Stimulated activated CD8-positive, alpha-beta memory T cell treated with anti-CD3 and anti-CD28 coated beads, Interleukin-4, amount 100 ng/mL, for 1 hour (primary cell): ENCODE measurements at places on chromosomes 12 and 14.
A peak's percentile ranks its signal among the peaks of the same experiment; 100 is the strongest.

DNA sequence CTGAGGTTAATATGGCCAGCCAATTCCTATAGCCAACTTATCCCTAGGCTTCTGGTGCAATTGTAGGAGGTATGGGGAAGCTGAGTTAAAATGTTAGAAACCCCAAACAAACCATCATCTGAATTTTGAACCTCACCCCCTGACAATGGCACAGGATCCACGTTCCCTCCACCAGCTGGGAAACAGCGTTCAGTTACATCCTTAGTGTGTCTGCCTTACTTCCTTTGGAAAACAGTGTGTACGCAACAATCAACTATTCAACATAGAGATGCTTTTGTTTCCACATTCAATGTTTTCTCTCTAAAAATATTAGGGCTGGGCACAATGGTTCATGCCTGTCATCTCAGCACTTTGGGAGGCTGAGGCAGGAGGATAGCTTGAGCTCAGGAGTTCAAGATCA lies 203.4 kb downstream of the TTC7B start:
- DNase-seq: no peak

DNA sequence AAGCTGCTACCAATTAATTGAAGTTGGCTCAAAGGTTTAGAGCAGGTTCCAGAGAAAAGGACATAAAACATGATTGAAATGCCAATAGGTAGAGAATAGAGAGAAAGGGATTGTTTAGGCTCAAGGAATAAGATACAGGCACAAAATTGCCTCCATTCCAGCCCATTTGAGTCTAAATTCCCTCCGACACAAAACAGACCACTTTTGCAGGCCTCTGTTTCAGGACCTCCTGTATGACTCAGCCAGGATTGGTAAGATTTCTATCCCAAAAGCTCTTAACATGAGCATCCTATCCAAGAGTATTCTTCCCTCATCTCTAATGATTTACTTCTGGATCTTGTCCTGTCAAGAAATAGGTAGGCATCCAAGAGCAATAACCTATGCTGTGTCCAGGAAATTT lies 123.5 kb downstream of the STAB2 start:
- DNase-seq: no peak

GRCh38 chr12:125183187-125184067 lies 118.2 kb downstream of the AACS start:
- peak; percentile 55 for DNase-seq

- no peak for DNase-seq
These were observed 225.2 kb downstream of the CCER1 start for GRCh38 chr12:90729736-90730135.

DNA sequence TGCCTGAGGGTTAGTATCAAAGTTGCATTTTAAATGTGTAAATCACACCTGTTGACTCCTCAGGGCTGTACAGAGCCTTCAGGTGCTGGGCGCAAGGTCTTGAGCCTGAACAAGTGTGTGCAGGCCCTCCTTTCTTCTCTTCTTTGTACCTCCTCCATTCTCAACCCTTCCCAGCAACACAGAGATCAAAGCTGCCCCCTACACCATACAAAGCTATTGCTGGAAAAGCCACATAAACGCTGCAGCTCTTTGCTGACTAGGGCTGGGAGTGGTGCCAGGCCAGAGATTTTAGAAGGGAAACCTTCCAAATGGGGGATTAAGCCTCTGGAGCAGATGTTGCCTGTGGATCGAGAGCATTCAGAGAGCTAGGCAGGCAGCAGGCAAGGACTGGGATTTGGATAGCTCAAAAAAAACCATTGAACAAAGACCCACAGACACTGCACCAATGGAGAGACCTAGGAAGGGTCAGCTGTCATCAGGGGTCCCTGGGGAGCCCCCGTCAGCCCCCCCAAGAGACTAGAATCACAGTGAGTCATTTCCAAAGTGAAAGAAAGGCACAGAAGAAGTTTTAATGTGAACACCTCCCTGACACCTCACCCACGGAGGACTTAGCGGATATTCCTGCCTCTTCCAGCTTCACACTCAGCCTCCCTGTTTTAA lies 18.2 kb upstream of the SUSD6 start:
- no peak for DNase-seq
